ENCODE measurements at places on chromosomes 7 and 10.

- DNase-seq = no peak
Measured at GRCh38 chr7:1883834-1884582, 213.9 kb downstream of the ELFN1 start.

DNA sequence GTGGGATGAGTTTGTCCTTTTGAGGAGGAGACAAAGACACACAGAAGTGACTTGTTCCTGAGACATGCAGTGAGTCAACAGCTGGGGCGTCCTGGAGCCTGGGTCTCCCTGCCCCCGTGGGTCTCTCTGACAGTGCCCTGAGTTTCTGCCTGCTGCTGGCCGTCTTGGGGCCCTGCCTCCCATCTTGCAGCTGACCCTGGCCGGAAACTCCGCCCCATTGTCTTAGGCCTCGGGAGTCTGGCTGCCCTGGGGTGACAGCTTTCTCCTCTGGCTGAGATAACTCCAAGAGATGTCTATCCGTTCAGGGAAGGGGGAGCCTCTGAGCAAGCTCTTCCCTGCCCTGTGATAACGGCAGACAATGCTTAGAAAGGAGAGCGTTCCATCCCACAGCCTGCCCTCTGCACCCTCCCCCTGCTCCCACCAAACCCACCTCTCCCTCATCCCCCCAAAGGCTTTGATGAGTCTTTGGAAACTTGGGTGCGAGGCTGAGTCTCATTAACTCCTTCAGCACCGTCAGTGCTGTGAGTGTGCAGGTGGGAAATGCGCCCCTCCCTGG lies 69.5 kb upstream of the PODXL start:
- DNase-seq = peak; percentile 68

DNA sequence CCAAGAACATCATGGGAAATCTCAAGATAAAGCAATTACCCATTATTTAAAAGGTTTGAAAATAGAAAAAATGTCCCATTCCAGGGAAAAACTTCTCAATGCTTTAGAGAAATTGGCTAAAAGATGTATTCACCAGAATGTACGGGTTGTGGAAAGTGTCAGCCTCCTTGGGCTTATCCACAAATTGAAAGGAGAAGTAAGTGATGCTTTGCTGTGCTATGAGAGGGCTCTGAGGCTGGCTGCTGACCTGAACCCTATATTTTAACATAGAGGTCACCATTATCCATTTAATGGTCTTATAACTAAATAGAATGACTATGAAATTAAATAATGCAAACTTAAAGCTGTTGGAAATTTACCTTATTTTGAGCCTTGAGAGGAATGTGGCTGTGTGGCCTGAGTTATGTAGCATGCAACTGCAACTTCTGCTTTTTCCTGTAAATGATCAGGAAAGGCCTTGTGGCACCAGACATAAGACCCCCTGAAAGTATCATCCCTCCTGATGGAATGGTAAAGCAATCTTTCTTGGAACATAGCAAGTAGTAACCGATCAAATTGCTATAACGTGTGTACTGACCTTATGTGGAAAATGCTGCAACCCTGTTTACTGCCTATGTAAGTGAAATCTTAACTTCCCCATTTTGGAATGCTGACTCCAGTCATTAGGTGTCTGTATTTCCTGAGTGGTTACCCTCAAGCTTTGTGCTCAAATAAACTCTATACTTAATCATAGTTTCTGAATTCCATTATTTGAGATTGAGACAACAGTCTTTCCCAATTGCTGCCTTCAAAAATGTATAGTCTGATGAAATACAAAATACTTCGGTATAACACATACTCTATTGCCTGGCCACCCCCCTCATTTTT lies 6.9 kb downstream of the IFIT1B start:
- DNase-seq = peak; percentile 62

DNA sequence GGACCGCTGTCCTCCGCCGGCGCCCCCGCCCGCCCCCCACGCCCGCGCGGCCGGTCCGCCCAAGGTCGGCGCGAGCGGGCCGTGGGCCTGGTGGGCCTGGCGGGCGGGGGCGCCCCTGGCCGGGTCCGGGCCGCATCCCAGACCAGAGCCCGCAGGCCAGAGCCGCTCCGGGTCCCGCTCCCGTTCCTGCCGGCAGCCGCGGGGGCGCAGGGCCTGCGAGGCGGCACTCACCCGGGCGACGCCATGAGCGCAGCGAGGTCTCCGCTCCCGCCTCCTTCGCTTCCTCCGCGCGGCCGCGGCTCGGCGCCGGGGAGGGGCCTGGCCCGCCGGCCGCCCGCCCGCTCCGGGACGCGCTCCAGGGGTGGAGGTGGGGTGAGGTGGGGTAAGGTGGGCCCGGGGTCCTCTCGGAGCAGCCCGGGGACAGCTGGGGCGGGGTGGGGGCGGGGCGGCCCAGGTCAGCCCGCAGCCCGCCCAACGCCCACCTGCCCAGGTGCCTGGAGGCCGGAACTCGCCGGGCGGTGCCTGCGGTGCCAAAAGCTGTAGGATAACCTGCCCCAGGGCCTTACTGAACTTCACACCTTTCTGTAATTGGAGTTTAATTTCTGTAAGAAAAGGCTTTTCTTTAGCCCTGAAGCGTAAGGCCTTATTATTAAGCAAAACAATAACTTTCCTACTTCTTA lies at the start of gene URGCP:
URGCP (minus strand) TSS at position 266 of the 680 bp plus-strand sequence; CDS start at position 245, 21 bp downstream.
- peak; percentile 27 for DNase-seq

DNA sequence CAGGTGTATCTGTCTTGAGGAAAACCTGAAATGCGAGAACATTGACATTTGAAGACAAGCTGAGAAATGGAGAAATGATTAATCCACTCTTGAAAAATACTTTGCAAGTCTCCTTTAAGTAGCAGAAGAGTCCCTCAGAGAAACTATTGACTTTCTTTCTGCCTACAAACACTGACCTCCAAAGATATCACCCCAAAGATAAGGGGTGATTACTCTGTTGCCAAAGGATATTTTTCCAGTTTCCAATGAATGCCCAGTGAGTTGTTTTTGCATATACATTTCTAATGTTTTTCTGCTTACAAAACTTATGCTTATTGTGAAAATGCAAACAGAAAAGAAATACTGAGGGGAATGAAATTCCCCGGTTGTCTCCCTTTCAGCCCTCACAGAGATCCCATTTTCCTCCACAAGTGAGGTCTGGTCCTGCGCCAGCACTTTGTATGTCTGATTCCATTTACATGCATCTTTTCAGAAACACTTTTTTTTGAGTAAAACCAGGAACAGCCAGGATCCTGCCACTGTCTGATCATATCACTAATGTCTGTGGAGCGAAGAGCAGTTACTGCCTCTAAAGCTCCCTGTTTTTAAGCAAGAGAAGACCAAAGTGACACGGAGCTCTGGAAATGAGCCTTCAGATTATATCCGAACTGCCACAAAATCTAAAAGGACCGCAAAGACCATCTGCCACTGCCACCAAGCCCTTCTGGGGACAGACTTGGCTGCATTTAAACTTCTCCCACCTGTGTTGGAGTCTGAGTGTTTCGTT lies 82.9 kb upstream of the PDCD4 start:
- DNase-seq = no peak

DNA sequence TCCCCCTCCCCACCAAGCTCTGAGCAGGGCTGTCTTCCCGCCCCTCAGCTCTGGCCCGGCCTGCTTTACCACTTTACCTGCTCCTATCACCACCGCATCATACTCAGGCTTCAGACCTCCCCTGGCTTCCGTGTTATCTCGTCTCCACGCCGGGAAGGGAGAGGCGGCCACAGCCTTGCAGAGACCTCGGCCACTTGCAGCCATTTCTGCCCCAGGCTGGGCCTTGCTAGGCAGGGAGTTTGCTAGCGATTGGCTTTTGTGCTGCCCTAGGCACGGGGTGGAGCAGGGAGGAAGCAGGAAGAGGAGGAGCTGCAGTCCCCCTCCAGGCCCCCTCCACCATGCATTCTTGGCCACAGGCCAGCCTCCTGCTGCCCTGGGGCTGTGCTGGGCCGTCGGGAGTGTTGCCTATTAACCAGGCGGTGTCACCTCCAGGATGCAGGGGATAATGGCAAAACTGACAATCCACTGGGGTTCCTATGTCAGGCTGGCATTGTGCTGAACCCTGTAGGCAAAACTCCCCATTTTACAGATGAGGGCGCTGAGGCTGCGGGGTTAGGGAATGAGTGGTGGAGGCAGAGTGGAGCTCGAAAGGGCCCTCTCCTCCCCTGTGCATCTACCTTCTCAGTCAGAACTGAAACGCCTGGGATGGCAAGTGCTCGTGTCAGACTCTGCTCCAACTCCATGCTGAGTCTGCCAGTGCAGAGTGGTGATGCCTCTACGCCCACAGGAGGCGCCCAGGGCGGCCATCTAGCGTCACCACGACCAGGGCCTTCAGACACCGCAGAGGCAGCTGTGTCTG lies at the start of gene PYROXD2:
PYROXD2 (minus strand) TSS at position 251 of the 799 bp plus-strand sequence; CDS start at position 204, 47 bp downstream.
- DNase-seq = peak; percentile 95

- DNase-seq = peak; percentile 45
Measured at GRCh38 chr7:155222061-155222460, 75.6 kb upstream of the INSIG1 start.

DNA sequence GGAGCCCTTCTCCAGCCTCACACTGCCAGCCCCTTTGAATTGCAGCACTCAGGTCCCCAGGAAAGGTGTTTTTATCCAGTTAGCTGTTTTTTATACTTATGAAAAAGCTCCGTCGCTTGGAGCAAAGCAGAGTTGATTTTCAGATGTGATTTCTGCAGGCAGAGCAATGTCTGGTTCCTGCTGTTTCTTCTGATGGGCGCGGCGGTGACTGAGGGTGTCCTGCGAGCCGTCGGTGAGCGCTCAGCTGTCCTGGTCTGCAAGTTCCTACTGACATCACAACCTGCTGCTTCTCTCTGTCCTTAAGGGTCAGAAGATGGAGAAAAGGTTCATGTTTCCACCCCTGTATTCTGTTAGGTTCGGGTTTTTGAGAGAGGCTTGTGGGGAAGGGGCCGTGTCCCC lies 109.6 kb upstream of the FAM20C start:
- DNase-seq = no peak

DNA sequence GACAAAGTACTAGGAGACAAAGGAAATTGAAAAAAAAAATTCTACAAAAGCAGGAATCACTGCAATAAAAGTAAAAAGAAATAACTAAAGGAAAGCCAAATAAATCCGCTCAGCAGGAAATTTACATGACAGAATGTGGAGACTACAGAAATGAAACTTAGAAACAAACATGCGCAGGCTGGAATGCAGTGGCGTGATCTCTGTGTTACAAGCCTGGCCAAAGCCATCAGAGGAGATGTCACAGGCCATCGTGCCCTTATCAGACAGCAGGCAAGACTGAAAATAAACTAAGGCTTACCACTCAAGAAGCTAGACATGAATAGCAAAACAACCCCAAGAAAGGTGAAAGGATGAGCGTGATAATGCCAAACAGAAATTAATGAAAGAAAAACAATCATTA lies 6.3 kb upstream of the CAMK2B start:
- no peak for DNase-seq

GRCh38 chr7:130901209-130901783 lies 167.3 kb upstream of the KLF14 start:
- DNase-seq = peak; percentile 87

DNA sequence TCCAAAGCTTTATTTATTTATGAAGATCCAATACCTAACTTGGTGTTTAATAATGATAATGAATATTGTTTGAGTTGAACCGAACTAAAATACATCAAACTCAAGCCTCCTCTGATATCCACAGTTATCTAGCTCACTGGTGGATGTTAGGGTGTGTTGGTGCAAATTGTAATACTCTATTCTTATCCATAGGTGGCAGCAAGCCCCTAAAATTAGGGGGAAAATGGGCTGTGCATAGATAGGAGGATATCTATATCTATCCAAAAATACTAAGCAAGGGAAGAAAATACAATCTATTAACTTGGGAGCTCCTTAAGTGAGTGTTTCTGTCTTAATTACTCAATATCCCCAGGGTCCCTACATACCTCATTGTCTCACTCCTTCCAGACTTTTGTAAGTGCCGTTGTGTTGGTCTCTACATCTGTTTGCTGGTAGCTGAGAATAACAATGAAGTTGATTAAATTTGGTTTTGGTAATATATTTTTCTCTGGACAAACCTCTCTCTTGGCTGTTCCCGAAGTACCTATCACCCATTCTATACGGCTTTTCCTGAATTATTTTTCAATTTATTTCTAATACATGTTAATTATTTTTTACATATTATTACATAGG lies 55.0 kb upstream of the VWDE start:
- peak; percentile 52 for DNase-seq

- peak; percentile 28 for DNase-seq
Measured at GRCh38 chr7:52695973-52696595, 339.3 kb upstream of the POM121L12 start.

GRCh38 chr7:30181736-30182522 lies 47.1 kb downstream of the MTURN start:
- no peak for DNase-seq

DNA sequence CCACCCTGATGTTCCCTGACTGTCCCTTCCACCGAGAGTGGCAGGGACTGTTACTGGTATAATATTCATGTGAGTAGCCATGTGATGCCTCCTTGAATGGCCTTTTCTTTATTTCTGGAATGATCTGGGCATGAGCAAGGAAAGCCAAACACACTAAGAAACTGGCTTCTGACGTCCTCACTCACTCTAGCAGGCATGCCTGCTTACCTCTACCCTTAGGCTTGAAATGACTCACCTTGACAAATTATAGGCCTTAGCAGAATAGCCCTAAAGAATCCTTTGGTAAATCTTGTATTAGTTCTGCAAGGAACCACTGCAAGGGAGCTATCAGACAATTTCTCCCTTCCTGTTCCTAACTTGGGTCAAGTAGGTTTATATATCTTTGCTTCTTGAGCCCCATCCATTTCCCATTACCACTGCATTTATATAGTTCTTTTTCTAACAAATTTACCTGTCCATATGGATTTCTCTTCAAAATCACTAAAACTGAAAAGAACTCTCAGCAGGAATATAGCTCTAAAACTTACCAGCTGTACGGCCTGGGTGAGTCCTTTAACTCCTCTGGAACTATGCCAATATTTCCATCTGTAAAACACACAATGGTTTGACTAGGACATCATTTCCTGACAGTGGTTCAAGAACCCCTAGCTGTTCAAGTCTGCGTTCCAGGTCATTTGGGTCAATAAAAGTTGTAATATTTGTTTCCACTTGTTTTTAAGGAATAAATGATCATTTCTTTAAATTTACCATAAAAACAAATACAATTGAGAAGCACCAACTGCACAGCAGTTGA lies 13.0 kb upstream of the NDUFA5 start:
- no peak for DNase-seq

GRCh38 chr7:142696456-142697179 lies 52.7 kb upstream of the PRSS1 start:
- no peak for DNase-seq

GRCh38 chr7:6157685-6158423 lies 114.6 kb downstream of the CYTH3 start:
- no peak for DNase-seq

Data from fibroblast of upper back skin (primary cell).